ENCODE measurements at places on chromosomes 13 and 19.

- no peak for DNase-seq
Measured at GRCh38 chr13:104837756-104838155, 1697.7 kb downstream of the EFNB2 start.

DNA sequence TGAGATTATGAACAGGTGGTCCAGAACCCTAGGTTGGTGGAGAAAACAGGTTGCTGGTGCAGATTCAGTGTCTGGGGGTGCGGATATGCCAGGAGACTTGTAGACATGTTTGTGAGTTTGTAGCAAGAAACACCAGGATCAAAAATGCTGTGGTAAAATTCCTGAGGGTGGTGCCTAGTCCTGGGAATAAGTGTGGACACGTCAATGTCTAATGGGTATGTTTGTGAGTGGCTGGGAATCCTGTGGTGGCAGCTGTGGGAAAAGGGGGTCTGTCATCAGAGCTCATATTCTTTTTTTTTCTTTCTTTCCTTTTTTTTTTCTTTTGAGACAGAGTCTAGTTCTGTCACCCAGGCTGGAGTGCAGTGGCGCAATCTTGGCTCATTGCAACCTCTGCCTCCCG is 7.2 kb downstream of the ZNF708 start:
- DNase-seq: no peak

DNA sequence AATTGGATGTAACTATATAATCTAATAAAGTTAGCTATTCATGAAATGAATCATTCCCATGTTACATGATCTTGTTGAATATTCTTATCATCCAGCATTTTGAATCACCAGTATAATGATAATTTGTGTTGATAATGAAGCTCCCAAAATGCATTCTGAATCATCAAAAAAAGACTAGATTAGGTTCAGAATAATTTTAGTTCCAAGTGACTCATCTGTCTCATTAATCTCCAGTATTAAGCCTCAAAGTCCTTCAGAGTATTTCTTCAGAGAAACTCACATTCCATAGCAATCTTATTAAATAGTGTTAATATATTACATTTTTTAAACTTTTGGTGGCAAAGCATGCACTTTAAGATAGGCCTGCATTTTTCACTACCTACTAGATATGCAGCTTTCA is 207.5 kb downstream of the SLITRK5 start:
- DNase-seq: no peak

DNA sequence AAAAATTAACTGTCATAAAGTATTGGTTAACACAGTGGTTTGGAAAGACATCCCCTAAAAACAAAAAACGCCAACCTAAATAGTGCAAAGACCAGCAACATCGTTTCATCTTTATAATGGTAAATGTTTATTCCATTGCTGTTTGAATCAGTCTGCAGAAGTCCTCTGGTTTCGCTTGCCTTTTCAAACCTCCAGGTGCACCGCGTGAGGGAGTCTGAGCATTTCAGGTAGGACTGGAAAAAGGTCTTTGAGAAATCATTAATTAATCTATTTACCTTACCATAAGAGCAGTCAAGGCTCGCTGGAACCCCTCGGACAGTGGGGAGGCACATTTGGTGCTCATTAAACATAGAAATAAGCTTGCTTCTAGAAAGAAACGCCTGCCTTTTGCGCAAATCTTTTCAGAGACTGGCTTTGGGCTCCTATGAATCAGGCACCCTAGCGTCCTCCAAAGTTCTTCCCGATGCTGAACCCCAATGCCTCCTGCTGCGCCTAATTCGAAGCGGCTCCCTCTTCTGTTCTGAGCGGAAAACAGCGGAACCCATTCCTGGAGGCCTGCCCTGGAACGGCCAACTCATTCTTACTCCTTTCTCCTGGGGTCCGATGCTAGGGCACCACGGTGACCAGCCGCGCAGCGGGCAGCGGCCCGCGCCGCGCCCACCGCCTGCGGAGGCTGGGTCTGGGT is 951 bp upstream of the MTUS2 start:
- DNase-seq: no peak

DNA sequence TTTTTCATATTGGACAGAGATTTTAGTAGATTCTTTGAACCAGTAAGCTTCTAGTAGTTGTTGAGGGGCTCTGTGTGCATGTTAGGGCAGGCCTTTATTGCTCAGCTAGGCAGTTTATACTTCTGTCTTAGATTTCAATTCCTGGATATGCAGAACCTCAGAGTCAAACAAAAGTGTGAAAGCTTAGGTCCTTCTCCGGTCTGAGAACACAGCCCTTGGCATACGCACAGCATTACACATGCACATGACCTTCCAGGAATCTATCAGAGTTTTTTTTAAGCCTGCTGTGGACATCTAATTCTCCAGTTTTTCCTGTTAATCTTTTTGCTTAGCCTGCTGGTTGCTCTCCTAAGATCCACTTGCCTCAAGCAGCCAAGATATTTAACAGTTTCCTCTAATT is 77.9 kb upstream of the KL start:
- DNase-seq: no peak

- no peak for DNase-seq
Measured at GRCh38 chr13:46350003-46350402, 37.0 kb downstream of the RUBCNL start.

GRCh38 chr13:29925457-29926097 is 75.2 kb upstream of the UBL3 start:
- no peak for DNase-seq

DNA sequence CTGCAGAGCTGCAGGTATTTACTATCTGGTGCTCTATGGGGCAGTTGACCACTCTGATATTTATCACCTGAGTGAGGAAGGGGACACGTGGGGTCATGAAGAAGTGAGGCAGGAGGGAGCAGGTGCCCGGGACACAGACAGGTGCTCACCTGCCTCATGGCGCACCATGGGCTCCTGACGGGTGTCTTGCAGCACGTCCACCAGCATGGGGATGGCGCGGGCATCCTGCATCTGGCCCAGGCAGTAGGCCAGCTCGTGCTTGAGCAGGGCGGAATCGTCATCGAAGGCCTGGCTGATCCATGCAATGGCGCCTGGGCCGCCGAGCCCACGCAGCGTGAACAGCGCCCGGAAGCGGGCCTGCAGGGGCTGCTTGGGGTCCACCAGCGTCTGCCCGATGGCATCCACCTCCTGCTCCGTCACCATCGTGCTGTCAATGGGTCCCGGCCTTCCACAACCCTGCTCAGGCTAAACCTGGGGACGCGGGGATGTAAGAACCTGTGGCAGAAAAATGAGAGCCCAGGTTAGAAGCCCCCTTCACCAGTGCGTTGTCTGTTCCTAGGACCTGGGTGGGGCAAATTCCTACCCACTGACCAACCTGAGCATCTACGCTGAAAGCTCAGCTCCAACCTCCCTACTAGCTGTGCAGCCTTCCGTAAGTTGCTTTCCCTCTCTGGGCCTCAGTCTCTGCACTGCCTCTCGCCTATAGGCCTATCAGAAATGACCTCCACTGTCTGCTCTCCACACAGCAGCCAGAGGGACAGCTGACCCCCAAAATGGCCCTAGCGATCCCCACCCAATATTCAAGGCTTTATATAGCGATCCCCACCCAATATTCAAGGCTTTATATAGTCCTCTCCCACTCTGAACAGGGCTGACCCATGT is 3.8 kb downstream of the DOHH start:
- DNase-seq: no peak

- DNase-seq: no peak
Measured at GRCh38 chr19:38032151-38032550, 125.1 kb downstream of the SIPA1L3 start.

- DNase-seq: no peak
Measured at GRCh38 chr13:46556418-46556779, 3.4 kb downstream of the LRCH1 start.

GRCh38 chr13:49679246-49679645 is 12.0 kb downstream of the EBPL start:
- no peak for DNase-seq

- DNase-seq: no peak
Measured at GRCh38 chr19:2756921-2757881, 17.4 kb upstream of the SLC39A3 start.

- DNase-seq: no peak
Measured at GRCh38 chr19:21698215-21698614, 69.2 kb downstream of the ZNF100 start.
